Muscle of back (tissue), 13 donors: ENCODE measurements at places on chromosomes 1 and 21.

DNA sequence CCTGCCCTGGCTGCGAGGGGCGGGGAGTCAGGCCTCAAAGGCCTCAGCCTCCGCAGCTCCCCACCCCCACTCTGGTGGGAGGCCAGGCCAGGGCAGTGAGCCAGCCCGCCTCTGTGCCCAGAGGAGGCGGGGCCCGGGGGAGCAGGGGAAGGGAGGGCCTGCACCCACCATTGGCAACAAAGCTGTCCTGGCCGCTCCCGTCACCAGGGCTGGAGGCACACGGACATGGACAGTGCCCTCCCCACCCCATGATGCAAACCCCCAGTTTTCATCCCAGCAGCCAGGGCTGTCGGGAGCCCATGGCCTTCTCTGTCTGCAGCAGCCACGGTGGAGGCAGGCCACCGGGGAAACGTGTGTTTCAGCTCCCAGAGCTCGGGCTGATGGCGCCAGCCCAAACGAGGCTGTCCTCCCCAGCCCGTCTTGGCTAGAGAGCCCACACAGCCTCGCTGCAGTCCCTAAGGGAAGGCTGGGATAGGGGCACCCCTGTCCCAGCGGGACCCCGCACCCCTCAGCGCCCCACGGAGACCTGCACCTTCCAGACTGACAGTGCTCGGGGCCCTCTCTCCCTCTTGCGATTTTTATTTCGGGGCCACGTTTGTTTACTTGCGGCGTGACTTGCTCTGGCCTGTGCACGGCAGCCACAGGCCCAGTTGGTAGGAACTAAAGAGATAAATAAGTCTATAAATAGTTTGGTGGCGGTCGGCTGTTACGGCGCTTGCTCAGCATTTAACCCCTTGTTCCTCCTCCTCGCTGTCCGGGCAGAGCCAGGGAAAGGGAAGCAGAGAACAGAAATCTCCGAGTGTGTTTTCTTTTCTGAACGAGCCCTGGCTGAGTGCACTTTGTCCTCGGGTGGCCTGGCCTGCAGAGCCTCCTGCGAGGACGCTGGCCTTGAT lies 101.8 kb downstream of the PRDM16 start:
- DNase-seq, result peak; percentile 77

DNA sequence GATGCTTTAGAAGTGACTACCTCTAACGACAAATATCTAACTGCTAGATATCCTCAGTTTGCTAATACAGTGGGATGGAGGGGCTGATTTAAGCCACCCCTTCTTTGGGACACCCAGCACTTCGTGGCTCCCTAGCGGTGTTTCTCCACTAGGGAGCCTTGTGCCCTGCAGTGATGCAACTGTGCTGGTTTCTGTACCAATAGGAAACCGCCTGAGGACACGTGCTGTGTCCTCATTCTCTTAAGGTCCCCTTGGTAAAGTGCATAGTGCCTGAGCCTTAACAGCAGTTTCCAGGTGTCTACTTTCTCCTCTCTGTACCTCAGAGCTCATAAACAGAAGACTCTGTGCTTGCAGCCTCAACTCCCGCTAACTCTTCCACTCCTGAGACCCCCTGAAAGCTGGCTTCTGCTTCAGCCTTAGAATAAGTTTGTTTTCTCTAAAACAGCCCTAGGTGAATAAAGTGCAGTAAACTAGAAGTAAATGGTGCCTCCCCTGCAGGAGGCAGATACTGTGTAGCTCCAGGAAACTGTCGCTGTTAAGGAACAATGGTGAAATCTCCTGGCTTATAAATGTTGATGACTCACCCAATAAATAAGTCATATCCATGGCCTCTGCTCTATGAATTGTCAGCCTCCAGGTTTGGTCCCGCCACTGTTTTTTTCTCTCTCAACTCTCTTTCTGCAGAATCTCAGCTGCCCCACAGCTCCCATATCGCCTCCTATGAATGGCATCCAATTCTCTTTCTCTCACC lies 130.4 kb downstream of the AK5 start:
- DNase-seq, result no peak

DNA sequence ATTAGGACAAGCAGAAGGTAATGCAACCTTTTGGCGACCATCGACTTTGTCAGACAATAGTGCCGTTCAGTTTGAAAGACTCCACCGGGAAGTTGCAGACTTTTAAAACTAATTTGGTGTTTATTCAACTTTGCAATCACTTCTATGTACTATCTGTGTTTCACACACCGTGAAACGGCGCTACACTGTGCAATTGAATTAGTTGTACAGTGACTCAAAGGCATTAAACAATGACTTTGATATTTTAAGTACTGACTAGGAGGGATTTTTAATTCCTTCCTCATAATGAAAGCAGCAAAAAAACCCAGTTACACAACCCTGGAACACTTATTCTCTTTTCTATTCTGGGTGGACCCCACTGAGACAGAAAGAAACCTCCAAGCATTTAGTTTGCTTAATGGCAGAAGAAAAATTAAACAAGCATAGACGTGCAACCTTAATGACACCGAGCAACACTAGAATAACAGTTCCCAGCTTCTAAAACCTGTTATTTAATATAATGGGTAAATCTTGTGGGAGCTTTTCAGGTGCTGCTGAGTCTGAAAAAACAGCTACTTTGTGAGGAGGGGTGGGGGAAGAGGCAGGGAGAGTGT lies 176.8 kb downstream of the LMO4 start:
- DNase-seq, result no peak

DNA sequence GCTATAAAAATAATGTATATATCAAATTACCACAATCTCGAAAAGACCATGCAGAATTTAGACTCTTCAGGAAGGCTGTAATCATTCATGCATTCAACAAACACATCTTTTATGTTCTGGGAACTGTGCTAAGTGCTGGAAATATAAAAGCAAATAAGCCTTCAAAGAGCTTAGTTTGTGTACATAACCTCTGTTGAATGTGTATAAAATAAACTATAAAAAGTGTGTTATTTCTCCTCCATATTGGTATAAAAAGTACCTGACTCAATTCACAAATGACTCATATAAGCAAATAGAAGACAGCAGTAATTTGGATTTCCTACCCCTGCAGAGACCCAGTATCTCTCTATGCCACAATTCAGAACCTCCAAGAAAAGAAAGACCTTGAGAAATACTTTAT lies 36.8 kb downstream of the RAB3GAP2 start:
- DNase-seq, result no peak

DNA sequence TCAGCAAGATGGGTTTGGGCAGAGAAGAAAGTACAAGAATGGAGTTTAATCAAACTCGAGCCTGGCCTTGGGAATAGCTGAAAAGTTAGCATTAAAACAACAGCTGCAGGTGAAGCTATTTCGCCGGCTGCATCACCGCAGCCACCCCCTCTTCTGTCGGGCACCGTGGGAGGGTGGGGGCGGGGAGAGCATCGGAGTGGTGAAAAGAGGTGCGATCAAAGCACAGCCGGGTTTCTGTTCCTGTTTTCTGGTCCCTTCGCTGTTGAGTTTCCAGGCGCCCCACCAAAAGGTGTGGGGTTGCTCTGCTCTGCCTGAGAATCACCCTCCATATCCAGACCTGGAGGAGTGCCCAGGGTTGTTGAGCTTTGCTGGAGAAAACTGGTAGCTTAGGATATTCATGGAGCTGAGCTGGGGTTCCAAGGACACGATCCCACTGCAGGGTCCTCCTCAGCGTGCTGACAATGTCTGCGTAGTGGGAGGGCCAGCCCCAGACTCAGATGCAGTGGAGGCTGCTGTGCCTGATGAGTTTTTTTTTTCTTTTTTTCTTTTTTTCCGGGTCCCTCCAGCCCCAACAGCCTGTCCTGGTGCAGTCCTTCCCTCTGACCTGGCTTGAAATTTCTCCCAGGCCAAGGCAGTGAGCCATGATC lies 127.5 kb upstream of the C1orf174 start:
- DNase-seq, result no peak

DNA sequence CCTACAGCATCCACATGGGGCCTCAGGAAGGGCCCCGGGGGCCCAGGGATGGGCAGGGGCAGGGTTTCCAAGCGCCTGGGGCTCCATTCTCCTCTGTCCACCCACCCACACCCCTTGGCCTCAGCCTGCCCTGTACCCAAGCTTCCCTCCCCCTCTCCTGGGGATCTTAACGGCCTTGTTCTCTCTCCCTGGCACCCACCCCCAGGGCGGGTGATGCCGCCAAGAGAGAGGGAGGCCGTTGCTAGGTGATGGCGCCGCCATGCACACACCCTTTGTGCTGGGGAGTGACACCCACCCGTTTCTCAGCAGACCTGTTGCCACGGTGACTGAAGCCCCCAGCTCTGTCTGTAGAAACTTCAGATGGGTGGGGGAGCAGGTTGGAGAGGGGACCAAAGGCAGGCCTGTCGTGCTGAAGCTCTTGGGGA lies 7.6 kb downstream of the GPR37L1 start:
- no peak for DNase-seq

DNA sequence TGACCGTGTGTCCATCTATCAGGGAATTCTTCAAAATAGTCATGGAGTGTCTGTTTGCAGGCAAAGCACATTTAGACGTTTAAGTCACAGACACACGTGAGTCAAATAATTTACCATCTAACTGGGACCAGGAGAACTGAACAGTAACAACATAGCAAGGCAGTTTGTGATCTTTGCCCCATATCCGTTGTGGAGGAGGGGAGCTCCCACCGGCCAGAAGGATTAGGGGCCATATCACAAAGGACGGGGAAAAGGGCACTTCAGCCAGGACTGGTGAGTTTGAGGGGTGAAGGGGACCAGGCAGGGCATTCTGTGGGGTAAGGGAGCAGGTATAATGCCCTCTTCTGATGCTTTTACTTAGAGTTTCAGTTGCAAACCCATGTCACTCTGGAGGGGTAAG lies 22.9 kb downstream of the ELAPOR1 start:
- no peak for DNase-seq
